ENCODE measurements at places on chromosomes 5 and 9.

- DNase-seq, result no peak
Observed at GRCh38 chr9:109001275-109001676, 12.0 kb downstream of the CTNNAL1 start.

GRCh38 chr9:136489731-136490130, 6.9 kb upstream of the SEC16A start:
- DNase-seq, result no peak

GRCh38 chr9:125743682-125744428, 3.3 kb upstream of the PBX3 start:
- DNase-seq, result no peak

GRCh38 chr5:4634342-4634741, 505.8 kb upstream of the ADAMTS16 start:
- DNase-seq, result no peak

GRCh38 chr9:11241779-11242178, 629.0 kb upstream of the PTPRD start:
- no peak for DNase-seq

DNA sequence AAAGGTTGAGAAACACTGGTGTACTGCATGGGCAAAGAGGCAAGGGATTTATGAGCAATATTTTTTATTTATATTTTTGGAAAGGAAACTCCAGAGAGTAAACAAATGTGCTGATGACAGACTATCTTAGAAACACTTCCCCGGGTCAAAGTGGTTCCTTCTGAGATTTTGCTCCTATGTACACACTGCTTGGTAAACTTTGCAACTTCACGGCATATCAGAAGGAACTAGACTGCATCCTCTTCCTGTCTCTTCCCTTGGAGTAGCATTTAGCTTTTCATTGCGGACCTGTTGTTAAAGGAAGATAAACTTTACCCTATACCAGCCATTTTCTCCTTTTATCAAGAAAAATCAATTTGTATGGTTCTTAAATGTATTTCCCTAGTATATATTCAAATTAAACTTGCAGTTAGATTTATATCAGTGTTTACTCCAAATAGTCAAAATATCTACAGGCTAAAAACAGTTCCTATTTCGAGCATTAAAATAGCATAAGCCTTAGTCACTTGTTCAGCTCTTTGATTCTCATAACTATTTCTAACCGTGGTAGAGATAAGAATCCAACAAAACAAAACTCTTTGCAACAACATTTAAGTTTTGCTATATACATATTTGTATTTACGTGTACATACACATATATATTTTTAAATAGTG, 48.0 kb upstream of the LRRC19 start:
- no peak for DNase-seq

GRCh38 chr5:68250661-68251298, 35.2 kb downstream of the PIK3R1 start:
- no peak for DNase-seq

GRCh38 chr5:37184748-37185364, 64.3 kb downstream of the CPLANE1 start:
- DNase-seq, result no peak

DNA sequence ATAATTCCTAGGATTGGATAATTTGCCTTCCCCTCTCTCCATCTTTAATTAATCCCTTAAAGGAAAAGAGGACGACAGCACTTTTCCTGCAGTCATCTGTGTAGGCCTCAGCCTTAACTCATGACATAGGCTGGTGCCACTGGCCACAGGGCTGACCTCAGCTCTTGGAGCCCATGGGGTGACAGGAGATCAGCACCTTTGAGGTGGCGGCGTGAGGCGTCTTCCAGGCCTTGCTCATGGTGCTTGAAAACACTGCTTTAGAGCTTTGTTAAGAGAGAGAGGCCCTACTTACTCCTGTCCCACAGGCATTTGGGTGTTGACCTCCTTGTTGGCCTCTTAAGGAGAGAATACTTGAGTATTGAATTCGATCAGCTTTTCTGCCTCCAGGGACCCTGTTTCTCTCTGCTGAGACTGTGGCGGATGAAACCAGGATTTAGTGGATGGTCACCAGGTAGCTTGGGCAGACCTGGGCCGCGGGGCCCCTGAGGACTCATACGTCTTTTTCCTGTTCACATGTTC, 23.4 kb downstream of the TENT4A start:
- DNase-seq, result no peak

DNA sequence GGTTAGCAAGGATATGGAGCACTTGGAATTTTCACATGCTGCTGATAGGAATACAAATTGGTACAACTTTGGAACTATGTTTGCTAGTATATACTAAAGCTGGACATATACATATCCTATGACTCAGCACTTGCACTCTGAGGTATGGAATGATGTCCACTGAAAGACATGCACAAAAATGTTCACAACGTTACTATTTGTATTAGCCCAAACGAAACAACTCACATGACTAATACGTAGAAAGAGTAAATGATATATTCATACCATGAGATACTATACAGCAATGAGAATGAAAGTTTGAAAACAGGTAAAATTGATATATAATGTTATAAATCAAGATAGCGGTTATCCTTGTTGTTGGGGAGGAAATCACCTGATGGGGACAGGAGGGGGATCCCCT, 45.5 kb upstream of the CDC42SE2 start:
- no peak for DNase-seq

GRCh38 chr9:2267181-2267745, 252.1 kb downstream of the SMARCA2 start:
- DNase-seq, result no peak

GRCh38 chr5:56523790-56524575, 290.9 kb upstream of the ANKRD55 start:
- DNase-seq, result no peak

DNA sequence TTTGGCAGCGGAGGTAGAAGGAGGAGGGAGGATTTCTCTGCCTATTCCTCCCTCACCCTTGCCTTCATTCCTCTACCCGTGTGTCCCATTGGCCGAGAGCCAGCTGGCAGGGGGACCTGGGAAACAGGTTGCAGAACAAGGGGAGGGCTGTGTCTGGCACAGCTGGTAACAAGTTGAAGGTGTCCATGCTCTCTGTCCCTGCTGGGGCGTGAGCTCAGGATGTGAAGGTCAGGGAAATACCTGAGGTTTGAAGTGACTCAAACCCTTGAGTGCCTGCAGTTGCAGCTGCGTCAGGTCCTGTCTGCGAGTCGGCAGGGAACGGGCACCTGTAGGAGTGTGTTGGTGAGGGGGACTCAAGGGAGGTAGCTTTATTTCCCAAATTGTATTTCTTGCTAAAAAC, 16.2 kb downstream of the MIGA2 start:
- DNase-seq, result no peak

Measured in CD4-positive, alpha-beta T cell treated with Interleukin-4 for 1 hour (primary cell).